ENCODE measurements at places on chromosomes 6 and 20.
A peak's percentile ranks its signal among the peaks of the same experiment; 100 is the strongest.

- DNase-seq, result no peak
Measured at GRCh38 chr6:1365686-1366085, 23.7 kb upstream of the FOXF2 start.

GRCh38 chr6:97440590-97441176 lies 157.7 kb upstream of the MMS22L start:
- DNase-seq, result peak; percentile 68

- DNase-seq, result no peak
Measured at GRCh38 chr6:11329726-11330412, 97.4 kb upstream of the NEDD9 start.

- DNase-seq, result no peak
Measured at GRCh38 chr6:154403788-154404187, 47.2 kb upstream of the IPCEF1 start.

- DNase-seq, result peak; percentile 54
Measured at GRCh38 chr20:63009988-63010769, 3.4 kb upstream of the BHLHE23 start.

GRCh38 chr20:17665756-17666155 lies 16.3 kb downstream of the RRBP1 start:
- DNase-seq, result no peak

DNA sequence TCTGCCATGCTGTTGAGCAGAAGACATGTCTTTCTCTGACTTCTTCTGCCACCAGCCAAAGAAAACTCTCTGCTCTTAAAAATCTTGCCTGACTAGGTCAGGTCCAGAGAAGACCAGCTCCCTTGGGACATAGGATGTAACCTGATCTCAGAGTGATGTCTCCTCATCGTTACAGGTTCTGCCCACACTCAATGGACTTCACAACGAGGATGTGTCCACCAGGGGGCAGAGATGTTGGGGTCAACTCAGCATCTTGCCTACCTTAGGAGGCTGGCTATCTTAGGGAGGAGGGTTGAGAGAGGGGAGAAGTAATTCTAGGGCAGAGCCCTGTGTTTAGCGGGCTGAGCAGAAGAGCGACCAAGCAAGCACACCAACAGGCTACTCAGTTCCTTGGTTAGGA lies 207.6 kb upstream of the CDH4 start:
- DNase-seq, result no peak

DNA sequence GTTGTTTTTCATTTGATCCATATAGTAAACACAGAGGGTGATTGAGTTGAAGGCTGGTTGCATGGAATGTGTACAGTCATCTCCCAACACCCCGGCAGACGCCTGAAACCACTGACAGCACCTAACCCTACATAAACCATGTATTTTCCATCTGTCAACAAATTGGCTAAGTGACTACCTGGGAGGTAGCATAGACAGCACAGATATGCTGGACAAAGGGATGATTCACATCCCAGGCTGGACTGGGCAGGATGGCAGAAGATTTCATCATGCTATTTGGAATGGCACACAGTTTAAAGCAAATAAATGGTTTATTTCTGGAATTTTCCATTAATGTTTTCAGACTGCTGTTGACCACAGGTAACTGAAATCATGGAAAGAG lies 4.4 kb upstream of the VIP start:
- DNase-seq, result no peak

Measured in SHP77 treated with DMSO at 0.1 percent for 48 hours (cell line).